ENCODE measurements at places on chromosomes 3 and 15. TPM values are rescaled to one million over a fixed set of nuclear protein-coding genes. Genes with fewer than 3 reads are reported as not detected.

The GOLGA8M gene
- polyA plus RNA-seq = 4.1 TPM

The AGBL1 gene
- polyA plus RNA-seq = 0.09 TPM

The MEIS2 gene
- polyA plus RNA-seq = 442 TPM

The GPR27 gene
- 7.2 TPM for polyA plus RNA-seq

The FRMD4B gene
- 41.8 TPM for polyA plus RNA-seq

The ZNF620 gene
- polyA plus RNA-seq = 11.2 TPM

The VIPR1 gene
- 3.0 TPM for polyA plus RNA-seq

The PLCB2 gene
- polyA plus RNA-seq = 7.8 TPM

The MAGI1 gene
- 9.3 TPM for polyA plus RNA-seq

The COX17 gene
- 57.8 TPM for polyA plus RNA-seq

The ACVR2B gene
- polyA plus RNA-seq = 14.4 TPM
